ENCODE measurements at places on chromosomes 3 and 15.

DNA sequence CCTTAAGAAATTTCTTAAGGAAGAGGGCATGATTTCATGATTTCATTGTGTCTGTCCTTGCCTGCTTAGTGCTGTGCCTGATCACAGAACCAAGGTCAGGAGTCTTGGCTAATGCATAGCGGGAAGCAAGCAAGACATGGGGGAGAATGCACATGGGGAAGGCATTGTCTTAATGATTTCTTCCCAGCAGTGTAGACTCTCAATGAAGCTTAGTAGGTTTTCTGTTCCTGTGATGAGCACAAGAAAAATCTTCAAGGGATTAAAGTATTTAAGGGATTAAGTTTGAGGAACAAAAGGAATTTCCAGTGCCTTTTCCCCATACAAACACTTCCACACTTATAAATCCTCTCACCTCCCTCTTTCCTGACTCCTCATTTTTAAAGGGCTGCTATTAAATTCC lies 46.9 kb upstream of the SEMA6D start:
- DNase-seq: no peak

- no peak for DNase-seq
Observed at GRCh38 chr15:95085056-95085455, 853.7 kb downstream of the MCTP2 start.

GRCh38 chr15:91559066-91559465 lies 294.4 kb upstream of the SLCO3A1 start:
- DNase-seq: no peak

- no peak for DNase-seq
Observed at GRCh38 chr3:129934234-129935123, 40.0 kb upstream of the TRH start.

- no peak for DNase-seq
Observed at GRCh38 chr3:106332884-106333283, 464.1 kb upstream of the CBLB start.

DNA sequence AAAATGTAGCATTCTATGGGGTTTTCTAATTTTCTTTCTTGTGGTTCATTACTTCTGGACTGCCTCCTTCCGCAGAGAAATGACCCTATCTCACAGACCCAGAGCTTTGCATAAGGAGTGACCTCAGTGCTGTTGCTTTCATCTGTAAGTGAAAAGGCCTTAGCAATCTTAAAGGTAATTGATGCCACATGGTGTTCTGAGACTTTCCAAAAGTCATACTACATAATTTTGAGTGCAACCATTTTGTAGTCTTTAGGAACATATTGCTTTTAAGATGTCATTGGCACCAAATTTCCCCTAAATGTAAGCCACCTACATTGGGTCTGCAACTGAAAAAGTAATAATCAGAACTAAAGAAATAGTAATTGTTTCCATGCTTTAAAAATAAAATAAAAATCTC lies 9.2 kb upstream of the HHLA2 start:
- no peak for DNase-seq
